DND-41 (cell line): ENCODE measurements at places on chromosomes 6 and 20.

- no peak for DNase-seq
These were observed 2.6 kb upstream of the VGLL2 start for GRCh38 chr6:117262799-117263198.

DNA sequence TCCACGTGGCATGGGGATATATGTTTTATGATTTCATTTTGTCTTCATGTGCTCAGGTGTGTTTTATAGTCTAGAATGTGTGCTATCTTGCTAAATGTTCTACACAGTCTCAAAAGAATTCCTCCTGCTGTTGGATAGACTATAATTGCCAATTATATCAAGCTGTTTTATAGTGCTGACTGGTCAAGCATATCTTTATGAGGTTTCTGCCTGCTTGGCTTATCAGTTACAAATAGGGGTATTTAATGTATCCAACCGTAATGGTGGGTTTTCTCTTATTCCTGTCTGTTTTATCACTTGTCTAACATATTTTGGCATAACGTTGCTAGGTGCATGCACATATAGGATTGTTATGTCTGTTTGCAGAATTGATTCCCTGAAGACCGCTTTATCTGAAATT is 201.3 kb downstream of the EYS start:
- no peak for DNase-seq

- no peak for DNase-seq
These were observed 88.2 kb upstream of the NAA20 start for GRCh38 chr20:19929012-19929360.

GRCh38 chr6:117174835-117175360 is 90.5 kb upstream of the VGLL2 start:
- DNase-seq: no peak

GRCh38 chr6:10541591-10541990 is 20.4 kb downstream of the GCNT2 start:
- DNase-seq: no peak

DNA sequence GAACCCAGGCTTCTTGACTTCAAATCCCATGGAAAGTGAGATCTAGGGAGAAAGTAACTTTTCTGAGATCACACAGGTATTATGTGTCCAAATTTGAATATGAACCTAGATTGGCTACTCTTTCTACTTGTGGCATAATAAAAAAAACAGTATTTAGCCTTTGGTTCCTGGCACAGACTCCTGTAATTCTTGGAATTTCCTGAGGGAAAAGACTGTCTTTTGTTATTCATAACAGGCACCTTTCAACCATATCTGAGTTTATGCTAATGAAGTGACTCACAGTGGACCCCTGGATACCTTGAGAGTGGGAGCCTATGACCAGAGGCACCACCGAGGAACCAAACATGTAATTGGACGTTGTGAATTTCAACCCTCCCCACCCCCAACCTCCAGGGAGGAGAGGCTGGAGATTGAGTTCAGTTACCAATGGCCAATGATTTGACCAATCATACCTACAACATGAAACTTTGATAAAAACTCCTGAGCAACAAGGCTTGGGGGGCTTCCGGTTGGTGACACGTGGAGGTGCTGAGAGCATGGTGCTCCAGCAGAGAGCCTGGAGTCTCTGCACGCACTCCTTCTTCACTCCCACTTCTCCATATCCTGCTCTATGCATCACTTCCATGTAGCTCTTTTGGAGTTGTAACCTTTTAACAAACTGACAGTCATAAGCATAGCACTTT is 48.8 kb downstream of the LAMA4 start:
- no peak for DNase-seq

DNA sequence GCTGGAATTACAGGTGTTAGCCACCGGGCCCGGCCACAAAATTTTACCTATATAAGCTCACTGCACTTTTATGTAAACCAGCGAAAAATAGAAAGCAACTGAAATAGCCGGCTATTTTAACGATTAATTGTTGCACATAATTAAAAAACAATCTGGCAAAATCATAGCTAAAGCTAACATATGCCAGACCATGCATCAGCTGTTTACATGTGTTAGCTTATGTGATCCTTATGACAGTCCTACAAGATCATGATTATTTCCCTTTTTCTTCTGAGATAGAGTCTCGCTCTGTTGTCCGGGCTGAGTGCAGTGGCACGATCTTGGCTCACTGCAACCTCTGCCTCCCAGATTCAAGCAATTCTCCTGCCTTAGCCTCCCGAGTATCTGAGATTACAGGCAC is 157.0 kb downstream of the ZFP64 start:
- no peak for DNase-seq

DNA sequence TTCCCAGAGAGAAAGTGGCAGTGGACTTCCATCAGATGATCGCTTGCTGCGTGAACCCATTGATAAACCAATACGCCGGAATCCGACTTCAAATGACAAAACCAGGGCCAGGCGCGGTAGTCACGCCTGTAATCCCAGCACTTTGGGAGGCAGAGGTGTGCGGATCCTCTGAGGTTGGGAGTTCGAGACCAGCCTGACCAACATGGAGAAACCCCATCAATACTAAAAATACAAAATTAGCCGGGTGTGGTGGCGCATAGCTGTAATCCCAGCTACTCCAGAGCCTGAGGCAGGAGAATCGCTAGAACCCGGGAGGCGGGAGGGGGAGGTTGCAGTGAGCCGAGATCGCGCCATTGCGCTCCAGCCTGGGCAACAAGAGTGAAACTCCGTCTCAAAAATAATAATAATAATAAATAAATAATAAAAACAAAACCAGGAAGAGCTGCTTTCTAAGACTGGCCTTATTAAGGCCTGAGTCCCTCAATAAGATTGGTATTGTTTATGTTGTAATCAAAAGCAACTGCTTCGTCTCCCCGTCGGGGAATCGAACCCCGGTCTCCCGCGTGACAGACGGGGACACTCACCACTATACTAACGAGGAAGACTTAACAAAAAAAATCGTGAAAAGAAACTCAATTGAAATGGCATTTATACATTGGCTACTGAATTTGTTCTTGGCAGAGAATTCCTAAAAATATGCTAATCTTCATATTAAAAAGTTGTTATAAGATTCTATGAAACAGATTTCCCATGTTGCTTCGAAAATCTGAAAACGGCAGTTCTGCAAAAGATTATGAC is 110.2 kb upstream of the ZNF184 start:
- DNase-seq: no peak

DNA sequence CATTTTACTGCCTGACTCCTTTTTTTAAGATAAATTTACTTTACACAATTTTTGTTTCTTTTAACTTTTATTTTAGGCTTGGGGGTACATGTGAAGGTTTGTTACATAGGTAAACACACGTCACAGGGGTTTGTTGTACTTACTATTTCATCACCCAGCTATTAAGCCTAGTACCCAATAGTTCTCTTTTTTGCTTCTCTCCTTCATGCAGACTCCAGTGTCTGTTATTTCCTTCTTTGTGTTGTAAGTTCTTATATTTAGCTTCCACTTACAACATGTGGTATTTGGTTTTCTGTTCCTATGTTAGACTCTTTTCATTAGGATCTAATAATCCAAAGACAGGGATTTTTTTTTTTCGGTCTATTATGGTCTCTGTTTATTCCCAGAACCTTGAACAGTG is 83.5 kb upstream of the CCN6 start:
- DNase-seq: no peak

DNA sequence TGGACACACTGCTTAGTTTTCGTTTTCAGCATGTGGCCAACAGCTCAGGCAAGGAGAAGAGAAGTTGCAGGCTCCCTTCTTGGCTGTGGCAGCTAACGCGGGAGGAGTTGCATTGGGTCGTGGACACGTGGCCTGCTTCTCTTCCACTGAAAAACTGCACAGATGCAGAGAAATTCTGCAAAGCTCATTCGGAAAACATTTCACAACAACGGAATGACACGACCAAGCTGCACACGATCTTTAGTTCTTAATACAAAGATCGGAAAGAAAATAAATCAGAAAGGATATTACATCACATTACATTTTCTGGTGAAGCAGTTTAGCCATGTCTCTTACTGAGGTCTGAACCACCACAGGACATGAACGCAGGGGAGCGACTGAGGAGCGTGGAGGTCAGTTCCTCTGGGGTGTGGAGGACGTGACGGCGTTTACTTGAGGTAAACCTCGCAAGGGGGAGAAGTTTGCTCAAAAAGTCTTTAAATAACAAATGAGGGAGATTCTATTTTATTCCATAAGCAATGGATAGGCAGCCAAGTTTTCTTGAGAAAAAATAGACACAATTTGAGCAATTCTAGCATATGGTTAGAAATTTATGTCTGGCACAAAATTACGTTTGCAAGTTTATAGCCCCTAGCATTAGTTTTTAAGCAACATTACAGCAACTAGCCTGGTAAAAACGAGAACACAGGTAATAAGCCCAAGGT is 178.3 kb downstream of the THBS2 start:
- no peak for DNase-seq

DNA sequence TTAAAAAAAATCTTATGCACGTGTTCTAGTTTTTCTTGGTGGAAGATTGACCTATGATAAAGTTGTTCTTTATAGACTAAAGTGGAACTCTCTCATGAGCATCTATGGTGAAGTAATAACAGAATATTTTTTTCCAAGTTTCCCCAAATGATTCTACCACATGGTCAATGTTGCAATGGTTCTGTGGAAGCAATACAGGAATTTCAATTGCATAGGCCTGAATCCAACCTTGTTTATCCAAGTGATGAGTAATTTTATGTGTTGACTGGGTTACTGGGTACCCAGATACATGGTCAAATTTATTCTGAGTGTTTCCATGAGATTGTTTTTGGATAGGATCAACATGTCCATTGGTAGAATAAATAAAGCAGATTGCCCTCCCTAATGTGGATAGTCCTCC is 581.5 kb downstream of the MMUT start:
- DNase-seq: no peak

GRCh38 chr6:26388014-26388413 is 5.1 kb downstream of the BTN2A2 start:
- no peak for DNase-seq

DNA sequence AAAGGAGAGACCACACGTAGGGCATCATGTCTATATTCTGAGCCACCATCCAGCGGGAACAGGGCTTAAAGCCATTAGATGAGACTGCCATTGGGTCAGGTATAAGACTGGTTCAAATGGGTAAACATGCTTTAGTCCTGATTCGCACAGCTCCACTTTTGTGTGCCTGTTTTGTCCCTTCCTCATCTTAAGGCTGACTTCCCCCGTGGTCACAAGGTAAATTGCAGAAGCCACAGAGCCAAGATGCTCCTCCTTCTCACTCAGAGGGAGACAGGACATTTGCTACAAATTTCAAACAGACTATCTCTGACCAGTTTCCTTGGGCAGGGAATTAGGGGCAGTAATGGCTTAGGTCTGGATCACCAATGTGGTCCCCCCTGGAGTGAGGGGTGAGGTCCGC is 11.4 kb upstream of the IFNGR1 start:
- no peak for DNase-seq

DNA sequence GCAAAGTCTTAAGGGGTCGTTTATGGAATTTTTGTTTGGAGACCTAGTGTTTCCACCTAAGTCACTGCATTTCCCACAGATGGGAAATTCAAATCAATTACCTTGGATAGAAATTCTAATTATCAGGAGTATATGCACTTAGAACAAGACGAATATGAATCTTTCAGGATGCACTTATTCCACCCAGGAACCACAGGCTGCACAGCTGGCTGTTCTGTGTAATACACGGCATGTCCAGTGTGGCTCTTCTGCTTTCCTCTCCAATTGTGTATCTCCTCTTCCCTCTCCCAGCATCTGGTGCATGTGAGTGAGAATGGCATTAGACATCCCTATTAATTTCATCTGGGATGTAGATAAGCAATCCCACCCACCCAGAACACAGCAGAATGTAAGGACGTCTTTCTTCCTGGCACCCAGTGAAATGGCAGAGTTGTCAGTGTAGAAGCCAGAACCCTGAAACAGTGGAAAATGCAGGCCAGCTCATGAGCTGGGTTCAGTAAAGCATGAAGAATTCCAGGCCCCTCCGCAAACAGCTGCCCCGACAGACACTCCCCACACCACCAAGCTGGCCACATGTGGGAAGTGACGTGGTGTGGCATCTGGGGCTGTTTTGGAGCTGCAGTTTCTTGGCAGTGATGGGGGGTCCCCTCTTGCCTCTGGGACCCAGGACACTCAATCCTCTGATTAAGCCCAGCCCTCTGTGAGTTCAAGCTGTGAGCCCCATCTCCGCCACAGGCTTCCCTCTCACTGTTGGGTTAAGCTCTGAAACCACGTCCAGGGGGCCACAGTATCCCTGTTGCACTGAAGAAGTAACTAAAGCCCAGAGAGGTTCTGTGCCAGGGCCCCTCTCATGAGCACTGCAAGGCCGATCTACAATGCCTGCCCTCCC is 180.1 kb upstream of the CST7 start:
- no peak for DNase-seq

- no peak for DNase-seq
These were observed 9.9 kb upstream of the WFDC2 start for GRCh38 chr20:45459606-45460005.

DNA sequence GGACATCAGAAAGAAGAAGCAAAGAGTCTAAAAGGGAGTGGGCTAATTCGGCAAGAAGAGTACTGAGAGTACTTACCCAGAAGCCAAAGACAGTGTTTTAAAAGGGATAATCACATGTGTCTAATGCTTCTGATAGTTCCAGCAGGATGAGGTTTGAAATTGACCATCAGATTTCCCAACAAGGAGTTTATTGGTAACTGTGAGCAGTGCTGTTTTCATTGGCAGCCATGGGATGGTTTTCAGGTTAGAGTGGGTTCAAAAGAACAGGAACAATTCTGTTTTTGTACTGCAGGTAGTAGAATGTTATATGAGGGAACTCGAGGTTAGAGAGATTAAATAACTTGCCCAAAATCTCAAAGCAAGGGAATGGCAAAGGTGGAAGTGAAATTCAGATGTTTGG is 8.5 kb downstream of the RNF217 start:
- DNase-seq: no peak

DNA sequence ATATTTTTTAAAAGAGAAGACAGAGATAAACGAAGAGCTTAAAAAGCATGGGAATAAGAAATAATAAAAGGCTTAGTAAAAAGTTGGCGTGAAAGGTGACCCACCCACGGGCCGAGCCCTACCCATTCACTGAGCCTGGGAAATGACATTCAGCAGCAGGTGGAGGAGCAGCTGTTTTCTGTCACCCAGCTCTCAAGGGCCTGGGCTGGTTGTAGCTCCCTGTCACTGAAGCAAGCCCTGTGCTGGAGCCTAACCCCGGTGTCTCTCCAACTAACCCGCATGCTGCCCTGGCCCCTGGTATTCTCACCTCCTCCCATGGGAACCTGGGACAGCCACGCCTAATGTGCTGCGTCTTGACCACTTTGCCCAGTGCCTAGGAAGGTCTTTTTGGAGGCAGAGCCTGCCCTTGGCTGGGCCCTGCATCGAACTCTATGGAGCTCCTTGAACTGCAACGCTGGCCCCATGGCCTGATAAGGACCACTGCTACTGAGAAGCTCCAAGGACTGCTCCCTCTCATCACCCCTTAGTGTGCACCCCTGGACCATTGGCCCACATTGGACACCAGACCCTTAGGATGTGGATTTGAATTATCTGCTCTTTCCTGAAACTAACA is 68.8 kb upstream of the IYD start:
- no peak for DNase-seq

- no peak for DNase-seq
These were observed 1.1 kb upstream of the TREML1 start for GRCh38 chr6:41155132-41155805.

GRCh38 chr6:97958134-97958533 is 675.1 kb upstream of the MMS22L start:
- DNase-seq: no peak
